Neural crest cell (in vitro differentiated cells): ENCODE measurements at places on chromosomes 12 and 14. TPM values are rescaled to one million over a fixed set of nuclear protein-coding genes. Genes with fewer than 3 reads are reported as not detected.
A peak's percentile ranks its signal among the peaks of the same experiment; 100 is the strongest.

A2M gene
- total RNA-seq = 66.4 and 76.7 TPM in 2 replicates

ADCY4 gene
- 0.49 TPM in 1 of 2 replicates, not detected in the other for total RNA-seq

TPH2 gene
- total RNA-seq = 0.09 and 0.23 TPM in 2 replicates

BDKRB2 gene
- total RNA-seq = 0.09 and 0.18 TPM in 2 replicates

GRCh38 chr14:65070471-65070976 is 31.8 kb downstream of the MAX start:
- DNase-seq = no peak

GRCh38 chr12:52903855-52904508 is 894 bp downstream of the KRT8 start:
- DNase-seq = peak; percentile 44

GRCh38 chr12:130344529-130344928 is 6.8 kb downstream of the PIWIL1 start:
- DNase-seq = no peak

DNA sequence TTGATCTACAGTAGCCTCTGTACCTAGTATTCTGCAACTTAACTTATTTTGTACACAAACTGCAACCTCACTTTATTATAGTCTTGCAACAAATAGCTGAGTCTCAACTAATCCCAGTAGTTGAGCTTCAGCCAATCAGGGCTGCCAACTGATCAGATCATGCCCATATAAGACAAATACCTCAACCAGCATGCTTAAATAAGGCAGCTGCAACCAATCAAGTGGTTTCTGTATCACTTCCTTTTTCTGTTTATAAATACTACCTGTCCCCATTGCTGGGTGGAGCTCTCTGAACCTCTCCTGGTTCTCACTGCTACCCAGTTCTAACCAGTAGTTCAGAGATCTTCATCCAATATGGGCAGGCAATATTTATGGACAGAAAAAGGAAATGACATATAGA is 248.5 kb upstream of the FBXO33 start:
- DNase-seq = no peak

DNA sequence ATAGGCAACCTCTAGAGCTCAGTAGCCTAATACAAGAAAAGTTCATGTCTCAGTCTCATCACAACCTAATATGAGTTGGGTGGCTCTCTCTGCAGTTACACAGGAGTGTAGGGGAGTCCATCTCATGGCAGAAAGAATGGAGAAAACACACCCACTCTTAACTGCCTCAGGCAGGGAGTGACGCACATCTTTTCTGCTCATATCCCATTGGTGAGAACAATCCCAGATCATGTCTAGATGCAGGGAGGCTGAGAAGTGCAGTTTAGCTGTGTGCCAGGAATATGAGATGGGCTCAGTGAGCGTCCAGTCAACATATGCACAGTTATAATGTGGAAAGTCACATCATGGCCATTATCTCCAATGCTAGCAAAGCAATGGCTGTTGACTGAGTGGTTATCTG is 59.3 kb upstream of the KCNA5 start:
- no peak for DNase-seq

DNA sequence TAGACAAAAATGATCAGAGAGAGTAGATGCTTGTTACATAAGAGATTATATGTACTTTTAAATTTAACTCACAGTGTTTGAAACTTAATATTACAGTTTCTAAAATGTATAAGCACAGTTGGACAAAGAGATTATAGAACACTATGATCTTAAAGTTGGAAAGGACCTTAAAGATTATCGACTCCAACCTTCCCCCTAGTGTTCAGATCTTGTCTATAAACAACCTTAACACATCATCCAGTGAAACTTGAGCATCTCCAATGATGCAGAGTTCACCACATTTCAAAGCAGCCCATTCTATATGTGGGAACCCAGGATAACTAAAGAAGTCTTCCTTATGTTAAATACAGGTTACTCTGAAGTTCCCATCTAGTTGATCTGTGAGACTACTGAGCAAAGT is 480.8 kb downstream of the RMST start:
- no peak for DNase-seq

DNA sequence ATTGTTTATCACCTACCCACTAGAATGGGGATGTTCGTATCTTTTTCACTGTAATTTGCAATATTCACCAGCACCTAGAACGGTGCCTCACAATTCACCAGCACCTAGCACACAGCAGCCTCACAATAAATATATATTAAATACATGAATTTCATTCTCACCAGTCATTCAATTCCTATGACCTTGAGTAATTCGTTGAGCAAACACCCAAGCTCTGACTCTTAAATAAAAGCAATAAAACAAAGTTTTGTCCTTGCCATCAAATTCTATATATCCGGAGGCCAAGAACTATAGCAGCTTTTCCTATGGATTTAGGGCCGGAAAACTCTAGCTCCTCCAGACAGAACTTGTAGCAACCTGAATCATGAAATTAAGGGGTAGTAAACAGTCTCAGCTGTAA is 981 bp downstream of the VTI1B start:
- DNase-seq = no peak

- DNase-seq = no peak
Observed at GRCh38 chr12:64744422-64745258, 14.6 kb downstream of the GNS start.

DNA sequence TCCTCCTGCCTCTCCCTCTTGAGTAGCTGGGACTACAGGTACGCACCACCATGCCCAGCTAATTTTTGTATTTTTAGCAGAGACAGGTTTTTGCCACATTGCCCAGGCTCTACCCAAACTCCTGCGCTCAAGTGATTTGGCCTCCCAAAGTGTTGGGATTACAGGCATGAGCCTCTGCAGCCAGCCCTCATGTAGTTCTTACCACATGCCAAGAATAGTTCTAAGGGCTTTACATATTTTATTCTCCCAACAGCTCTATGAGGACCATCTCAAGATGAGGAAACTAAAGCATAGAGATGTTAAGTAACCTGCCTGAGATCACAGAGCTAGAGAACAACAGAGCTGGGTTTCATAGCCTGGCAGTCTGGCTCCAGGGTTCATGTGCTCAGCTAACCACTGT is 37.9 kb upstream of the ALDH2 start:
- DNase-seq = no peak

GRCh38 chr14:20350282-20350681 is 6.8 kb downstream of the PARP2 start:
- DNase-seq = no peak

- no peak for DNase-seq
Observed at GRCh38 chr12:84922693-84923092, 10.1 kb upstream of the SLC6A15 start.

DNA sequence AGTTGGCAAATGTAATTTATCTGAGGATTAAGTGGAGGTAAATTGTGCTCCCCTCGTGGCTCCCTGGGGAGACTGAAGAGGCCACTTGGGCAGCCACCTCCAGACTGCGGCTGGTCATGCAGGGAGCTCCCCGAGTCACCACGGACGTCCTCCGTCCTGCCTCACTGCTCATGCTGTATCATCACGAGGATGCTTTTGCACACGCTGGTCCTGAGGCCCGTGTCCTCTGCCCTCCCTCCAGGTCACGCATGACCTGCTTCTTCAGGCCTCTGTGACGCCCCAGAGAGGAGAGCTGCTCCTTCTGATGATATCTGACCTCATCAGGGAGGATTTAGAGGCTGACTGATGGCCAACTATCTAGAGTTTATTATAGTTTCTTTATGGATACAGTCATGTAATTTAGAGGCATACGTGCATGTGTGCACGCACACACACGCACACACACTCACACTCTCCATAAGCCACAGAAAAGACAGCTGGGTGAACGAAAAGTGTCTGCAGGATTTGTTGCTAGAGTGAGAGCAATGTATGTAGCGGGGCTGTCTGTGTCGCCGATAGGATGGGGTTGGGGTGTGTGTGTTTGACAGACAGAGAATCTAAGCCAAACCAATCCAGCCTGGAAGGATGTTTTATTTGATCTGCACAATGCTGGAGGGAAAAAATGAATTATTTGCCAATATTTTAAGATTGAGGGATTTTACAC is 160.0 kb downstream of the ADGRD1 start:
- DNase-seq = no peak

GRCh38 chr14:69921052-69921451 is 41.8 kb downstream of the SMOC1 start:
- no peak for DNase-seq
